Omental fat pad (tissue), 4 donors: ENCODE measurements at places on chromosomes 12 and 14. TPM values are rescaled to one million over a fixed set of nuclear protein-coding genes. Genes with fewer than 3 reads are reported as not detected.

DNA sequence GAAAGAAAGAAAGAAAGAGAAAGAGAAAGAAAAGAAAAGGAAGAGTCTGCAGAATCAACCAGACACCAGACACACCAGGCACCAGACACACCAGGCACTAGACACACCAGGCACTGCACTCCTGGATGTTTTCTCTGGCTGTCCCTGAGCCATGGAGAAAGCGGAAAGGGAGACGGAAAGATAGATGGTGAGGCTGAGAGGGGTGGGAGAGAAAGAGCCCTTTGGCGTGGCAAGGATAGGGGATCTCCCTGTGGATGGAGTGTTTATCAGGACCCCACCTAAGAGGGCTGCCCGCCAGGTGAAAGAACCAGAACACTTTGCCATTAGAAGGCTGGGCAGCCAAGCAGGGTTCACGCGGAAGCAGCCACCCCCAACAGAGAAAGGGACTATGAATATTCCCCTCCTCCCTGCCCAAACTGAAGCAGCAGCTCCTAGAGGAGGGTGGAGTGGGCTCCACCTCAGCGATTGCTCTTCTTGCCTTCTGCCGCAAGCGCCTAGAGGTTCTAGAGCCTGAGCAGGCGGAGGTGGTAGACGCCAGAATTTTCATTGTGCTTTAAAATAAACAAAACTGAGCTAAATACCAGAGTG, 13.4 kb downstream of the ST8SIA1 start:
- no peak for DNase-seq

DNA sequence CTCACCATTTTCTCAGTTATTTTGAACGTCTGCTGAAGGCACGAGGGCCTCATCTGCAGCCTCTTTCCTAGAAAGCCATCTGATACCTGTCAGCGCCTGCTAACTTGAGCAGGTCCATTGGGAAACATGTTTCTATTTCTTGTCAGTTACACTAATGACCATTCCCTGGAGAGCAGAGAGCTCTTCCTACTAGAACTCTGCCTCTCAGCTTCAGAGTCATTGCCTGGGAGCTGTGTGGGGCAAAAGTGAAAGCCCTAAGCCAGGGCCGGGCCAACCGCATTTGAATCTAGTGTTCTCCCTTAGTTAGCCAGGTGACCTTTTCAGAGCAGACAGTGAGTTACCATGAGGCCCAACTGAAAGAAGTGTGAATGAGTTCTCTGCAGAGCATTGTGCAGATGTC, 135.8 kb downstream of the EML1 start:
- no peak for DNase-seq

DNA sequence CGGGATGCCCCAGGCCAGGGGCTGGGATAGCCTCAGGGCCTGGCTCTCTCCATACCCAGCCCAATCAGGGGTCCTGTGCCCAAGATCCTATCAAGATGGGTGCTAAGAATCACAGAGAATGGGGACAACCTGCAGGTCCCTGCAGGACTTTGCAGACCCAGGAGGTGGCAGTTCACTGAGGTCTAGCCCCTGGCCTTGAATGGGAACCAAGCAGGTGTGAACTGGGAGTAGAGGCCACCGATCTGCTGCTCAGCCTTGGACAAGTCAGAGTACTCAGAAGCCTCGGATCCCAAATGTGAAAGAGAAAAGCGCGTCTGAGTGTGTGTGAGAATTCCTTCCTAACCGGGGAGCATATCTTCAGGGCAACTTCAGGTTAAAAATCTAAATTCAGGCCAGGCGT, 76.2 kb downstream of the ARL6IP4 start:
- DNase-seq: no peak

- DNase-seq: no peak
Measured at GRCh38 chr12:123807670-123808069, 45.6 kb downstream of the DNAH10 start.

CCDC175 gene
- not detected for total RNA-seq

DNA sequence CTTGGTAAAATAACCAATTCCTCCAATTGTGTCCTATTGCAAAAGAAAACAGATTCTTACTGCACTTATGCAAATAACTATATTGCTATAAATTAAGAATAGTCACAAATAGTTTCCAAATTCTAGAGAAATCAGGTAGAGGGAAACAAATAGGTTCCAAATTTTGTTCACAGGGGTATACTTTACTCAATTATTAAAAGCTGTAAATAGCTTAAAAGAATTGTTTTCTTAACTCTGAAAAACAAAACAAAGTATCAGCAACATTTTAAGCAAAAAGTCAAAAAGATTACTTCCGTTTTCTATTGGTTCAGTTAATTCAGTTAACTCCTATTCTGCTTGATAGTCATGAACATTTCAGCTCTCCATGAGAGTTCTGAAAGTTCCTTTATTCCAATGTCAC, 85.6 kb upstream of the PPP4R3A start:
- DNase-seq: no peak
